ENCODE measurements at places on chromosomes 2 and 18.

DNA sequence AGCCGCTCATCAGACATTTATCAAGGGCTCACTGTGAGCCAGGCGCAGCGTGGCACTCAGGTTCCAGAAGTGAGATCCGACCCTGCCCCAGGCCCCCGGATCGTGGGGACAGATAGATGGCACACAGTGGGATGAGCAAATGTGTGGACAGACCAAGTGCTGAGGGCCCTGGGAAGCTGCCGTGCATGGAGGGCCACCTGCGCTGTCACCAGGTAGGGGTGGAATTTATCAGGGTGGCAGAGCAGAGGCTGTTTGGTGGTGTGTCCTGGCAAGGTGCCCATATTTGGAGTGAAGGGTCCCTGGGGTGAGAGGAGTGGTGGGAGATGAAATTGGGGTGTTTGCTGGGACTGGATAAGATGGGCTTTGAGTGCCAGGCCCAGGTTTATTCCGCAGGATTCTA is 92.8 kb upstream of the HS6ST1 start:
- DNase-seq = no peak

GRCh38 chr18:71899707-71900472 is 644.3 kb downstream of the CBLN2 start:
- no peak for DNase-seq

DNA sequence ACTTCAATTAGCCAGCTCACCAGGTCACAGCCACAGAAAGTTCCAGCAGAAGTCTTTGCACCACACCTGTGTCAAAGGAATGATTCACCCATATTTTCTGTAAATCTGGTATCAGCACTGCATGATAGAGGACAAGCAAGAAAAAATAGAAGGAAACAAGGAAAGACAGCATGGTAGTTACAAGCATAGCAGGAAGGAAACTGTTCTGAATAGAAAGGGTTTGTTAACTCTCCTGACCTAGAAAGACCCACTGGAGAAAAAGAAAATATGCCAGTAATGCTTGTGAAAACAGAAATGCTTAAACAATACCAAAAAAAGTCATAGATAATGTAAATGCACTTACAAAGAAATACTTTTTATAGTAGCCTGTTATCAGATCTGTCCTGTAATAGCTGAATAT is 40.8 kb downstream of the SCRN3 start:
- no peak for DNase-seq

- DNase-seq = no peak
Measured at GRCh38 chr2:176574484-176575236, 305.4 kb downstream of the MTX2 start.

DNA sequence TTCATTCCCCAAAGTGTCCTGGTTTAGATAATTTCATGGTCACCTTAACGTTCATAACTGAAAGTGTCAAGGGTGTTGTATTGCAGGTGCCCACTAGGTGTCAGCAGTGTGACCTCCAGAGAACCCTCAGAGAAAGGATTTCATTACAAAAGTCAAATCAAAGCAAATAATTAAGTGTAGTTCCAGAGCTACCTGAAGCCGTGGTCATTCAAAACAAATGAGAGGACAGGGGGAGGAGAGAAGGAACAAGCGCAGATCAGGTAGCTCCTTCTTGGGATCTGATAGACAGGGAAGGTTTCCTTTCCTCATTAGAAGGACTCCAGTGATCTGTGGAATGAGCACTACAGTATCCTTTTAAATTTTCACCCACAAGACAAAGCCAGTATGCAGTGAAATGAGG is at the start of gene SLC9A4:
Gene SLC9A4 (plus strand): TSS at position 207 of the 400 bp plus-strand sequence. CDS start 534 bp downstream, outside the sequence.
- DNase-seq = peak; percentile 14

DNA sequence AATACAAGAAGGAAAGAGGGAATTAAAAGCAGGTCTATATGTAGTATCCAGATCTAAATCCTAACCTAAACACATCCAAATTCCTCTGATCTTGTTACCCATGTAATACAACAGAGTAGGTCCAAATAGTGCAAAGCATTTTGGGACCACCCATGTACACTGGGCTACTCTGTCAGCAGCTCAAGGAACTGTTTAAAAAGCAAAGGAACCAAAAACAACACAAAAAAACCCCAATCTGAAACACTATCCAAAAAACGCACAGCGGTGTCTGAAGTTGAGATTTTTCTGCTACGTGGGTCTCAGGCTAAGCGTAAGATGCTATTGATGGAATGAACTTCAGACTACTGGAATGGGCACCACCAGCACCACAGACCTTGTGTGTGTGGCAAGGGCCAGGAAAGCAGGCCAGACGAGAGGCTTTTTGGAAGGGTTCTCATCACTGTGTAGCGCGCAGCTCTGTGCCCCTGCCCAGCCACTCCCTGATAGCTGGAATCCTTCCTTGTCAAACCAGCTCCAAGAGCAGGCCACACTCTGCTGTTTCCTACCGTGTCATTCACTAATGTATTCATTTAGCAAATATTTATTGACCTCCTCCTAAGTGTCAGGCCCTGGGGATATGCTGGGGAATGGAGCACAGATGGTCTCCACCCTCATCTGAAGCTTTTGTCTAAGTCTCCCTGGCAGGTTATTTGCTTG is 101.4 kb downstream of the COLEC12 start:
- DNase-seq = no peak

- DNase-seq = no peak
Measured at GRCh38 chr18:13447621-13448334, 229.2 kb downstream of the LDLRAD4 start.

- DNase-seq = no peak
Measured at GRCh38 chr2:217790195-217790594, 212.6 kb downstream of the TNS1 start.

Measured in HFF-Myc (cell line).